HuH-7.5 (cell line): ENCODE measurements at places on chromosomes 16 and 17.

GRCh38 chr17:10125531-10126275 is 72.7 kb downstream of the GAS7 start:
- DNase-seq: no peak

DNA sequence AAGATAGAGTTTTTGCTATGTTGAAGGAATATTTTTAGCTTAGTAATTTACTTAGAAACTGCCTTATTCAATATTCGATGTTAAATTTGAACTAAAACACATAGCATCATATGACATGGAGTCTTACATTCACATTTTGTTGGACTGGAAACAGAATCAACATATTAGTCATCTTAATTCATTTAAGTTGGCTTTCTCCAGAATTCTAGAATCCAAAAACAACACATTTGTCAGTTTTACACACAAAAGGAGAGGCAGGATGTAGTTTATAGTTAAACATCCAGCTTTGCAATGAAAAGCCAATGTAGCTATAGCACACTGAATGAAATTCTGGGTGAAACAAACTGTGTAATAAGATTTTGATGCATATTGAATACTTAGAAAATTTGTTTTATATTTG is 43.3 kb downstream of the WWOX start:
- no peak for DNase-seq

- no peak for DNase-seq
Measured at GRCh38 chr17:29771546-29771945, 148.8 kb upstream of the CORO6 start.

- DNase-seq: no peak
Measured at GRCh38 chr17:64042700-64043485, 22.5 kb upstream of the ICAM2 start.

DNA sequence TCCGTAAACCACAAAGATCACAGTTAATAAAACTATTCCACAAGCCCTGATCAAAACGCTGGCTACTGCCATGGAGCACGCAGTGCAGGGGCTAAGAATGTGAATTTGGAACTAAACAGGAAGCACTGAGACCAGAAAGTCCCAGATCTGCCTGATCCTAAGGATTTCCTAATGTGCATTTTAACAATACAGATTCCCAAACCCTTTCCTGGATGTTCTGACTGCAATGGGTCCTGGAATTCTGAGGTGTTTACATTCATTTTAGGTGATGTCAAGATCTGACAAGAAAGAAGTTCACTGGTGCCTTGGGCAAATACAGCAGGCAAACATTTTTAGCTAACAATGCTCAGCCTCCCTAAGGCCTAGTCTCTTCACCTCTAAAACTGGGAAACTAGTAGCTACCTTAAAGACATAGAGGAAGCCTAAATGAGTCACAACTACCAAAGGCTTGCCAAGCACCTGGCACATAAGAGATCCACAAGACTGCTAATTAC is 10.3 kb downstream of the NSMCE1 start:
- no peak for DNase-seq

GRCh38 chr16:15484662-15485061 is 50.3 kb downstream of the BMERB1 start:
- DNase-seq: no peak
